Choroid plexus epithelial cell (primary cell): ENCODE measurements at places on chromosomes 1 and 21.

GRCh38 chr1:235997049-235997448 lies 67.8 kb downstream of the NID1 start:
- no peak for DNase-seq

GRCh38 chr1:184641894-184642293 lies 112.8 kb downstream of the EDEM3 start:
- DNase-seq, result no peak

DNA sequence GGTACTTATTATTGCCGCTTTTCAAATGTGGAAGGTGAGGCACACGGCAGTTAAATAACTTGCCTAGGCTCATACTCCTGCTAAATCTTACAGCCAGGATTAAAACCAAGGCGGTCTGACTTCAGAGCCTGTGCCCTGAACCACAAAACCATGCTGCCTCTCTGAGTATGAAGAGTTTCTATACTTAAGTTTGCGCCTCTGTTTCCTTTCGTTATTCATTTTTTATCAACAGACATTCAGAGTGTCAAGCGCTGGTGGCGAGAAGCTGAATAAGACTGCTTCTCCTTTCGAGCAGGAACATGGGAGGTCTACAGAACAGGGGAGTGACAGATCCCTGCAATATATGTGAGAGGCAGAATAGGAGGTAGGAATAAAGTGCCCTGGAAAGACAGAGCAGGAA lies 96.0 kb upstream of the DUSP10 start:
- no peak for DNase-seq

DNA sequence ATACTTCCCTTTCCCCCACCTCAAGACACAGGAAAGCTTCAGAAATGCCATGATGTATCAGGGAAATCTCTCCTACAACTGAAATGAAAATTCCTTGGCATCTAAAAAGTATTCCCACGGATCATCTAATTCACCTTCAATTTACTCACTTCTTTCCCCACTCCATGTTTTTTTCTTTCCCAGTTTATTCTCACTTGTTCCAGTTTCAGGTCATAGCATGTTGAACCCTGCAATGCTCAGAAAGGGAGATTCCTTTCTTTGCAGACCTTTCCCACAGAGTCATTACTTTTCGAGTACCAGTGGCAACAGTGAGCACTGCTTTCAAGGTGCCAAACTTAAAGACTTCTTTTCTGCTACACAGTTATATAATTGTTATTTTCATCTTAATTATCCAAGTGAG lies 305.0 kb downstream of the VAV3 start:
- DNase-seq, result no peak

GRCh38 chr21:42864815-42865775 lies 14.2 kb downstream of the WDR4 start:
- no peak for DNase-seq

DNA sequence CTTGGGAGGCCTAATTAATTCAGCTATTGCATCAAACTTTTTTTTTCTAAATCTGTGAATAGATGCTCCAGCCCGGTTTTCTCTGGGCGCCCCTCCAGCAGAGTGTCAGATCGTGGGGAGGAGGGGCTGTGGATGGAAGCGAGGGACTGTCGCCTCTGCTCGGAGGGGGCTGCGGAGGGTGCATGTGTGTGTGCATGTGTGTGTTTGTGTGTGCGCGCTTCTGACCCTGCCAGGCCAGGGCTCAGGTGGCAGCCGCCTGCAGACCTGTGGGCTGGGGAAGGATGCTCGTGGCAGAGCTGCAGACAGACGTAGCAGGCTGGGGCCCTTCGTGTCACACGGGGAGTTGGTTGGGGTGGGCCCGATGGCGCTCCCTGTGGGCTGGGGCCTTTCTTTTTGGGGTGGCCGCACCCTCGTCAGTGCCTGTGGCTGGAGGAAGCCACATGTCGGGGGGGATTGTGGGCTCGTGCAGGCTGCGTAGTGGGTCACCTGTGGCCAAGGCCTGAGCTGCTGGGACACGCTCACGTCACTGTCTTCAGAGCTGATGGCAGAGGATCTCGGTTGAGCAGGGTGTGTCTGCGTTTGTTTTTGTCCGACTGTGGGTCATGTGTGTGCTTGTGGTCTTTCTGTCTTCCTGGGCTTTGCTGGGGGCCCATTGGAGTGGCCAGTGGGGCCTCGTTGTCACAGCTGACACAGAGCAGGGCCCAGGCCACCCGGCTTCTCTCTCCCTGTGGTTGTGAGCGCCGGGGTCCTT lies 2.8 kb downstream of the SKI start:
- DNase-seq, result no peak

DNA sequence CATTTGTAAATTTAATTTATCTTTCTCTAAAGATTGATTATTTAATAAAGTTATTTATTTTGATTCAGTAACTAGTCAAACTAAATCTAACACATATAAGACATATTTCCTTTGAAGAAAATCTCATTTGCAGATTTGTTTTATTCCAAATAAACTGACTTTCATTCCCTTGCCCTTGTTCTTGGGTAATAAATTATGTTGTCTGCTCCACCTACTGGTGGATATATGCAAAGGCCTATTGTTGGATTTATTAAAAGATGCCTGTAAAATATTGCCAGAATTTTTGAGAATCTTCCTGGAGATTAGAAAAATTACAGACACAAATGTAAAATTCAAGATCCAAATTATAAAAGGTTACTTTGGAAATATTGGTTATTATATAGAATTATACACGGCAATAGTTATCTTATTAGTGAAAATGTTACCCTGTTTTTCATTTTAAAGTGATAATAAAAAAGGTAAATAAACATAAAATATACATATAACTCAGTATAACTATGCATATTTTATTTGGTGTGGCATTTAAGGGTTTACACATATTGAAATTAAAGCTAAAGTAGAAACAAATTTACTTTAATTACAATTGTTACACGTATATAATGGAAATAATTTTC lies 116.1 kb downstream of the SPATA17 start:
- DNase-seq, result peak; percentile 66

DNA sequence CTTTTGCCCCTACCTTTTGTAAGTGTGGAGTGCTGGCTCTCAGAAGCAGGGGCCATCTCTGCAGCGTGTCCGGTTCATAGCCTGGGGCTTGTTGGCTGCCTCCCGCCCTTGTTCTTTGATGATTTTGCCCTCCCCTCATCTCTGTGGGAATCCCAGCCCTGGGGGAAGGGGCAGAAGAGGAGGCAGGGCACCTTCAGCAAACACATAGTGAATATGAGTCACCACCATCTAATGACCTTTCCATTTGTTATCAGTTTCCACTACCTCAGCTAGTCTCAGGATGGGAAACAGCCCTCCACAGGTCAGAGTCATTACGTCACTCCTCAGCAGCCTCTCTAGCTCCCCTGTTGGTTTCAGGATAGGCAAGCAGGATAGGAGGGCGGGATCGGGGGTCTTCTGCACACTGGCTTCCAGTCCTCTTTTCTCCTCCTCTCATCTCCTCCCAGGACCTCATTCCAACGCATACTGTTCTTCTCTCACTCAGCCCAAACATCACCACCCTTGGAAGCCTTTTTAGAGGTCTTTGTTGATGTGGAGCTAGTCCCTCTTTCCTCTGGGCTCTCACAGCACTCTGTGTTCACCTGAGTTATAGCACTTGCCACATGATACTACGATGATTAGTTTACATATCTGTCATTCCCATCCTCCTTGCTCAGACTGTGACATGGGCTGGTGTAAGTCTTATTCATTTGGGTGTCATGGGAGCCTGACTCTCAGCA lies 15.8 kb downstream of the GADD45A start:
- peak; percentile 89 for DNase-seq

GRCh38 chr1:30616759-30617158 lies 106.6 kb downstream of the MATN1 start:
- DNase-seq, result no peak

GRCh38 chr21:21084179-21084578 lies 86.0 kb downstream of the NCAM2 start:
- DNase-seq, result peak; percentile 80

DNA sequence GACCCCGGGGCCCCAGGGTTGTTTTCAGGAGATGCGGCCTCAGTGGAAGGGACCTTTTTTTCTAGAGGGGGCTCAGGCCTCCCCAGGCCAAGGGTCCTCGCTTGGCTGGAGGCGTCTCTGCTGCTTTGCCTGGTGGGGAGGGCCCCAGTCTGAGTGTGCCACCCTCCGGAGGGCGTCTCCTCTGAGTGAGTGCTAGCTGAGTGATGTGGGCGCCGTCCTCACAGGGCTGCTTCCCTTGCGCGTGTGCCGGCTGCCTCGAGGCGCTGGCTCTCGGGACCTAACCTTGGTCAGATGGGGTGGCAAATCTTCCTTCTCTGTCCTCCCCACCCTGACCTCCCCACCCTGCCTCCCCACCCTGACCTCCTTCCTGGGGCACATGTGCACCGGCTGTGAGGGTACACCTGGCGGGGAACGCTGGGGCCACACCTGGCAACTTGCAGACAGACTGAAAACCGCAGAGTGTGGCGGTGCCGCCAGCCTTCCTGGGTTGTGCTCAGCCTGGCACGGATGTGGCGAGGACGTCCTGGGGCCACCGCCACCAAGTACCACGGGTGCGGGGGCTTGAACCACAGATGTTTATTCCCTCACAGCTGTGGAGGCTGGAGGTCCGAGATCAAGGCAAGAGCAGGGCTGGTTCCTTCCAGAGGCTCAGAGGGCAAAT lies 93.0 kb upstream of the TTC34 start:
- DNase-seq, result no peak

DNA sequence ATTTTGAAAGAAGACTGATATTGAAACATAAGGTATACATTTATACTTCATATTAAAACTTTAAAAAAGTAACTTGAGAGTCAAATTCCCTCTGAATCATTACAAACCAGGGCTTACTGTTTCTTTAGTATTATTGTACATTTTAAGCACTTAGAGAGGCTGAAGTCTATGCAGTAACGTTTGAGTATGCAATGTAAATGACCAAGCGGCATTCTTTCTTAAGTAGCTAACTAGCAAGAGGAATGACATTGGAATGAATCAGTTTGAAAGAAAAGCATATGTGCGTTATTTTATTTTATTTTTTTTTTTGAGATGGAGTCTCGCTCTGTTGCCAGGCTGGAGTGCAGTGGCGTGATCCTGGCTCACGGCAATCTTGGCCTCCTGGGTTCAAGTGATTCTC lies 24.3 kb downstream of the WNT2B start:
- peak; percentile 84 for DNase-seq
